Large intestine (tissue), 12 donors: ENCODE measurements at places on chromosomes 1 and 21.

DNA sequence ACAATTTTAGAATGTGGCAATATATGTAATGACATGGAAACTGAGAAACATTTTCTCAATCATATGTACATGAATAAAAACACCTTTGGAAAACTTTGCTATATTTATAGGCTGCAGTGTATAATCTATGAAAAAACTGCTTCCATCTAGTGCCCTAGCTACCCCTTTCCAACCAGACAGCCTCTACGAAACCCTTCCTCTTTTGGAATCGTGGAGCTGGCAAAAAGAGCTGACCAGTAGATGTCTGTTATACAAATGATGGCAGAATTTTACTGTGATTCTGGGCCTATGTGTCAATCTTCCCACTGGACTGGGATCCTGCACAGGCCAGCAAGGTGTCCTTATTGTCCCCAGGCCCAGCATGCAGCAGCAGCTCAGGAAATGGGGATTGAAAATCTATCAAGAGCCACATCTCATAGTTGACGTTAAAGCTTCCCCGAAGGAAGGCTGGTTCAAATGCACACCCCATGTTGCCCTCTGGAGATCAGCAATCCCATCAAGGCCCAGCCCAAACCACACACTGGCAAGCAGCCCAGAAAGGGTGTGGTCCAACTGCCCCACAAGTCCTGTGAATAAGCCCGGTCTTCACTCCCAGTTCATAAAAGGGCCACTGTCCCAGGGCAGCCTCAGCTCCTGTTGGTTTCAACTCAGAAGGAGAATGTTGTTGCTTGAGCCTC is 8.8 kb upstream of the FAM20B start:
- peak; percentile 92 for DNase-seq

- DNase-seq: no peak
Measured at GRCh38 chr1:66623812-66624211, 89.9 kb downstream of the SGIP1 start.

DNA sequence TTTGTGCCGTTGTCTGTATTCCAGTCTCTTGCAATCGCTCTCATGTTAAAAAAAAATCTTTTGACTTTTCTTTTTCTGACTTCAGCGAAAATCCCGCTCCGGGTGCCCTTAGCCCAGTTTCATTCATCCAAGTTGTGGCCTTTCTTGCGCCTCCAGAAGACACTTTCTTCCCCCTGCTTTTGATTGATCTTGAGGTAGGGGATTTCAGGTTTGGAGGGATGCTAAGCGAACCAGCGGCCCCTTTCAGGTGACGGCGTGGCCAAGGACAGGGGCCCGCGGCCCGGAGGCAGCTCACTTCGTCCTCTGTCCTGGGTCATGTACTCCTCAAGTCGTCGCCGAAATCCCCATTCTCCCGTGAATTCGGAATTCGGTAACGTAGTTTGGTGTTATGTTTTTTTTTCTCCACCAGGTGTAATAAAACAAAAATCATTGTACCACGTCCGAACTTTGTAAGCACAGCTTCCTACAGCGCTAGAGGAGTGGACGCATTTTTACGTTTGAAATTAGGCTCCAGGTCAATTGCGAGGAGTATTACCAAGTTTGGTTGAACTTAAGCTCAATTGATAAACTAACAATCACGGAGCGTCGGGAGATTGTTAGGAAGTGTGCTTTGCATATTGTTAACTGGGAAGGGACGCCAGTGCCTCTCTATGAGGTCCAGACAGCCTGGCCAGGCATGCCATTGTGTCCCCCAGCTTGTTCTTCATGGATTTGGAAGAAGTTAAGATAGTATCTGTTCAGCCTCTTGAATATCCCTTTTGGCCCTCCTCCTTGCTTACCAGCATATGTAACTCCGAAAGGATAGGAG is 1.1 kb downstream of the MRPS6 start:
- peak; percentile 54 for DNase-seq

- DNase-seq: no peak
Measured at GRCh38 chr21:38170283-38170682, 86.5 kb upstream of the KCNJ15 start.

DNA sequence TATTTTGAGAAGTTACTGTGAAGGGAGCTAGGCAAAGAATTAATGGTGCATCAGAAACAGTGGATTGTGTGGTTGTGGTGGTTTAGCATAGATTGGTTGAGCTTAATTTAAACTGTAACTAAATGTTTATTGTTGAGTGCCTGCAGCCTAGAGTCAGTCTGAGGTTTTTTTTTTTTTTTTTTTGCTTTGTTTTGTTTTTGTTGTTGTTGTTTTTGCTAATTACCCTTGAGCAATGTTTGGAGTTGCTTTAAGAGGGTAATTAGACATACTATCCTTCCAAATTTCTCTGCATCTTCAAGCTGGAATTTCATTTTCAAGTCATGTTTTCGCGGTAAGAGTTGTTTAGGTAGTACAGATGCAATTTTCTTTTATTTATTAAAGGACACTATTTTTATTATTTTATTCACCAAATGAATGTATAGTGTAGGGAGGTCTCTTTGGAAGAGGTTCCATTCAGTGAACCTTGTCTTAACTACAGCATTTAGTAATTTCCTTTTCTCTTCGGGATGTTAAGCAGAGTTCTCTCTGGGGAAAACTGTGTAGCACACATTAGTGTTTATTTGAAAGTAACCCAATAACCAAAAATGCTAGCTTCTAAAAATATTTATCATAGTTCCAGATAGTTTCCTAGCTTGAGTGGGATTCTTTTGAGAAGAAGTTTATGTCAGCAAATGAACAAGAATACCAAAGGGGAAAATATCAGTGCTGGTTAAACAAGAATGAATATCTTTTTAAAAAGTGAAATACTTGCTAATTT is 82.3 kb downstream of the CLIC4 start:
- no peak for DNase-seq

DNA sequence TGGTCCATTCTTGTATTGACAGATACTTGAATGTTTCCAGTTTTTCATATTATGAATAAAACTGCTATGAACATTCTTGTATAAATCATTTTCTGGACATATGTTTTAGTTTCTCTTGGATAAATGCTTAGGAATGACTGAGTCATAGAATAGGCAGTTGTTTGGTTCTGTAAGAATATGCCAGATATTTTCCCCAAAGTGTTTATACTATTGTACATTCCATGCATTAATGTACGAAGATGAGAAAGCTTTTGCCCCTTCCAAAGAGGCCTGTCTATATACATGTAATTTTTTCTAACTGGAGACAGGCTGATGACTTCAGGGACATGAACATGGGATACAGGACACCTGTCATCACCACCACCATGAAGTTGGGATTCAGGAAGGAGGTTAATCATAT is 11.3 kb downstream of the NBPF3 start:
- peak; percentile 11 for DNase-seq

GRCh38 chr1:87106144-87106543 is 191.7 kb downstream of the HS2ST1 start:
- DNase-seq: no peak

DNA sequence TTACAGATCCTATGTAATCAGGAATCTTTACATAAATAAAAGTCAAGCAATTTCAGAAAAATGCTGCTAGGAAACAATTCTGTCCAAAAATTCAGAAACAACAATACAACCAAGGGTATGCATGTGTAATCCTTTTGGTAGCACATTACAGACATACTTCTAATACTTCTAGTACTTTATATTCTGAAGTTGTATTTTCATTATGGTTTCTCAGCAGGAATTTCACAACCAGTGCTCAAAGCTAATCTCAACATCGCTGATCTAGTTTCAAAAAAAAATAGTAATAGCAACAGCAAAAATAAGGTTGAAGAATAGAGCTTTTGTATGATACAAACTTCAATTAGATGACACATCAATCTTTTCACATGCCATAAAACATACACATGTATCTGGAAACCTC is 545.2 kb downstream of the LTN1 start:
- no peak for DNase-seq

DNA sequence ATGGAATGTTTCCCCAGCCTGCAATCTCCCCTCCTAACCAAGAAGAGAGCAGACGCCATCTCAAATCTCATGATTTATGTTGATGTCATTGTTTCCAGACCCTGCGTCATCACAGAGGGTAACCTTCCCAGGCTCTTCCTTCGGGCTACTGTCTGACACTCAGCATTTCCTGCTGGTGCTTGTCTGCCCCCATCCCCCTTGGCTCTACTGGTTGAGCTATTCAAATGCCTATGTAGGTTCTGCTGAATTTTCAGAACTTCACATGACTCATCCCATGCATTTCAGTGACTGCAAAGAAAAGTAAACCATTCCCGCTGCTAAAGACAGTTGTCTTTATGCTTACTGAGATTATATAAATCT is 24.8 kb upstream of the ITPKB start:
- no peak for DNase-seq

- DNase-seq: no peak
Measured at GRCh38 chr1:117925981-117926380, 3.4 kb downstream of the GDAP2 start.

GRCh38 chr1:101905283-101905835 is 91.4 kb downstream of the OLFM3 start:
- no peak for DNase-seq

- no peak for DNase-seq
Measured at GRCh38 chr21:40685141-40685540, 161.8 kb downstream of the DSCAM start.

DNA sequence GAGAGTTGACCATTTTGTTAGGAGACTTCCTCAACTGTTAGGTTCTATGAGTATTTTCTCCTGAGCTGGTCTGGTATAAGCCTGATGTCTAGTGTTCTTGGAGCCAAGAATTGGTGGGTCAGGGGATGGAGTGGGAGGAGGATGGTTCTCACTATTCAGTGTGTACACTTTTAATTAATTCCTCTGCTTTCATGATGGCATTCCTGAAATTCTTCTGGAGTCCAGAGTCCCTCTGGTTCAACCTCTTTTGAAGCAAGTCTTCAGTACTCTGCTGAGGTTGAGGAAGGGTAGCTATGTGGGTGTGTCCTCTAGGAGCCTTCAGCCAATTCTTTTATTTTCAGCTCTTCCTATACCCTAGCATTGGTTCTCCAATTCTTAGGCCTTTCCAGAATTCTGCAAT is 149.1 kb downstream of the DNM3 start:
- no peak for DNase-seq

GRCh38 chr1:181189245-181189644 is 100.7 kb downstream of the IER5 start:
- no peak for DNase-seq

DNA sequence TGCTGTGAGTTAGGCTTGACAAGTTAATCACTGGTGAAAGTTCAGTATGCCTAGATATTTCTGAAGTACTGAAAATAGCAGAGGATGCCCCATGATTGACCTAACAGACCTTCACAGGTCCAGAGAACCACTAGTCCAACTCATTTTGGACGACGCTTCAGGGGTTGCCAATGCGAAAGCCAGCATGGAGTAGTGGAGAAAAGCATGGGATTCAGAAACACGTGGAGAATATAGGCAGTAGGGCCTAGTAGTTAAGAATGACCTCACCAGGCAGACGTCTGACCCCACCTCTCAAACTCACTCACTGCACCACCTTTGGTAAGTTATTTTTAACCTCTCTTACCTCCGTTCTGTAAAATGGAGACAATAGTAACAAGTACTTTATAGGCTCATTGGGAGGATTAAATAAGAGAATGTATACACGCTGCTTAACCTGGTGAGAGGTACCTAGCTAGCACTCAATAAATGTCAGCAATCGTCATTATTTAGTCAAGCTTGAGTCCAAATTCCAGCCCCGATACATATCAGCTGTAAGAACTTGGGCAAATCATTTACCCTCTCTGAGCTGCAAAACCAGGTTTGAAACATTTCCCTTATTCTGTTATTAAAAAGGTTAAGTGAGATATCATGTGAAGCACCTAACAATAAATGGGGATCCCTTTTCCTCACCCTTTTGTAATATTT is 13.2 kb downstream of the PLPP3 start:
- peak; percentile 87 for DNase-seq

GRCh38 chr1:6419397-6419803 is 319 bp downstream of the HES2 start:
- no peak for DNase-seq

- no peak for DNase-seq
Measured at GRCh38 chr1:14578156-14578555, 20.3 kb upstream of the KAZN start.

DNA sequence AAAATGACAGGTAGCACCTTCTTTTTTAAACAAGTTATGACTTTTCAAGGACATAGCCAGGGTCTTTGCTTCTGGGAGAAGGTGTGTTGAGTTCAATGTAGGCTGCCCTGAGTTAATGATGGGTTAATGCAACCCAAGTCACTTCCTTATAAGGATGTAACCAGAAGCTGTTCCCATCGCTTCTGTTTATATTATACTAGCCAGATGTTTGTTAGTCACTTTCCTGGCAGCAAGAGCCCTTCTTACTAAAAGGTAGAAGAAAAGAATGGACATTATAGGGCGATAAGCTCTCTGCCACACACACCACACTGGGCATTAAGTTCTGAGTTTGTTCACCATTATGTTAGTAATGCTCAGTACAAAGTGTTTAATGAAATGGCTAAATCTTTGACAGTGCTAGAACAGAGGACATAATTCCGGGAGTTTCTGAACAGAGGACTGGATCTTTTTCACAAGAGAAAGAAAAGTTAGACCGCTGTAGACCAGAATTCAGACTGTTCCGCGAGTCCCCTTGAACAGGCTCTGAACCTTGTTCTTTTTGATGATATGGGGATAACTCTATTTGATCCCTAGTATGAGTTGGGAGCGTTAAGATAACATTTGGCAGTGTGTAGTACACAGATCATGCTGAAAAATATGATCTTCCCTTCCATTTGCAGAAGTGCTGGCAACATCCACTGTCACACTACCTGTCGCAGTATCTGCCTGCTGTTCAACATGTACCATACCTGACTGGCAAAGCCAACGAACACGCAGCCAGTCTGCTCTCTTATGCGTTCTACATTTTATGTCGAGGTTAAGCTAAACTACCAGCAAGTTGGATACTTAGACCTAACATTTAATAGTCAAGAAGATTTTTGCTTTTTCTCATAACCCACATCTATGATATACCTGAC is 41.0 kb downstream of the DEGS1 start:
- DNase-seq: peak; percentile 20

GRCh38 chr1:113903501-113904292 is 902 bp downstream of the AP4B1 start:
- peak; percentile 34 for DNase-seq

DNA sequence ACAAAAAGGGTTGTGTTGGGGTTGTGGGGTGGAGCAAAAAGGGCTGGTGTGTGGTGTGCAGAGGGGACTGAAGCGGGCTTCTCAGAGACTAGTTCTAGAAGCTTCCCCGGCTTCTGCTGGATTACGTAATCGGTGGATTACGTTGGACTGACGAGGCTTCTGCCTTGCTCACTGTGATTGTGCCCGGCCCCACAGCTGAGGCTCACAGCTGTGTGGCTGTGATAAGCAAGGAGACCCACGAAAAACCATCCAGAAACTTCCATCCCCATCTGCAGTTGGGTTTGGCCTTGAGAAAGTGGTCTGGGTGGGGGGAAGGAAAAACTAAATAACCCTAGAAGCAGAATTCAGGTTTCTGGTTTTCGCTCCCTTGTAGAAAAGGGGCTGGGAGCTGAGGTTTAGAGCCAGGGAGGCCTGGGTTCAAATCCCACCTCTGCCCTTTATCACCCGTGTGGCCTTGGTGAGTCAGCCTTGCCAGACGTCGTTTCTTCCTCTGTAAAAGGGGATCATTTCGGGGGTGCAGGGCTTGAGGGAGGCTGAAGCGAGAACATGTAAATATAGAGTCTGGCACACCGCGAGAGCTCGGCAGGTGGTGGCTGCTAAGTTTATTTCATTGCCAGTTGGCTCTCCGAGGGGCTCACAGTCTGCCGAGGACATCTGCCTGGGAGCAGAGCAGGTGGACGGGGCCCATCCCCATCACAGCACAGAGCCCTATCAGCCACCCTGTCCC is 30.4 kb upstream of the DISP3 start:
- DNase-seq: no peak
